ENCODE measurements at places on chromosomes 6 and 20.
A peak's percentile ranks its signal among the peaks of the same experiment; 100 is the strongest.

GRCh38 chr6:109879521-109879920, 98.6 kb upstream of the GPR6 start:
- DNase-seq = no peak

DNA sequence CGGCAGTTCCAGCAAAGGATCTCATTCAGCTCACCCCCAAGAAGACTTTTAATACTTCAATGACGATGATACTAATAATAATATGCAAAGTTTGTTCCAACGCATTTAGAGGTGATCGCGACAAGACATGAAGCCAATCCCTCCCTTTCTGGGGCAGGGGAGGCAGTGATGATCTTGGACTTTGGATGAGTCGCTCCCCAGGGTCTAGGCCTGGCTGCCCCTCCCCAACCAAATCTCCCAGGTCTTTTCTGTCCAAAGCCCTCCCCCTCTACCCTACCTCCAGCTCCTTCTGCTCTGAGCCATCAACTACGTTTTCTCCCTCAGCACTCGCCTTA, 33.9 kb downstream of the HLA-A start:
- DNase-seq = no peak

DNA sequence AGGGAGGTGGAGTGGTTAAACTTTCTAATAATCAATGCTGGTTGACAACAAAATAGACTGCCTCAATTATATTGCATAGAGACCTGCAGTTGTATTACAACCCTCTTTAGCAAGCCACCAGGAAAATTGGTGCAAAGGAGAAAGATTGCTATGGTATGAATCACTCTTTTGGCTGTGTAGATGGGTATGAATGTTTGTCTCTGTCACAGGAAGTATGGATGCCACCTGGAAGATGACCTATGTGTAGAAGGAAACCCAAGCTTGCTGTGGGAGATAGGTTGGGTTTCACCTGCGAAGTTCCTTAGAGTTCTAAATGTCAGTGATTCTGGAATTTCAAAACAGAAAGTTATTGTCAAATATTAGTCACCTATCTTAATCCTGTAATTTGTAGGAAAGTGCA, 134.6 kb downstream of the SOBP start:
- peak; percentile 53 for DNase-seq

- no peak for DNase-seq
These were observed 75.9 kb downstream of the ERMARD start for GRCh38 chr6:169827290-169827717.

- DNase-seq = peak; percentile 7
These were observed 36.1 kb downstream of the NUS1 start for GRCh38 chr6:117711369-117711768.

DNA sequence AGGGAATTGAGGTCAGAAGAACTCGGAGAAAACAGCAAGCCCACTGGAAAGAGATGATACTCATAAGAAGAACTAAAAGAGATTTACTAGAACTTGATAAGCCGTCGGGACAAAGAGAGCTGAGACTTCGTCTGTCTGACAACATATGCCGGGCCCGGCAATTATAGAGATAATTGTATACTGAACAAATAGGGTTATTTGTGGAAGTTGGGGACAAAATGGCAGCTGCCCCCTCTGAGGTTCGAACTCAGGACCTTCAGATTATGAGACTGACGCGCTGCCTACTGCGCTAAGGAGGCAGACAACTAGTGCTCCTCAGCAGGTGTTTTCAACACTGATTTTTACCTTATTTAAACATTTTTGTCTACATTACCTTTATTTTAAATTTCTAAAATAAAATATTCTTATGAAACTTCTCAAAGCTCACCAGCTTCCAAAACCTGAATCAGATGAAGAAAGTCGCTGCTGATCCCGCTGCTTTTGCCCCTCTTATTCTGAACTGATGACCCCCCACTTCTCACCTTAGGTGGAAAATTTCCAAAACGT, 29.3 kb upstream of the TRIM27 start:
- DNase-seq = peak; percentile 75

- no peak for DNase-seq
These were observed 68.0 kb upstream of the NXT1 start for GRCh38 chr20:23282546-23282945.

DNA sequence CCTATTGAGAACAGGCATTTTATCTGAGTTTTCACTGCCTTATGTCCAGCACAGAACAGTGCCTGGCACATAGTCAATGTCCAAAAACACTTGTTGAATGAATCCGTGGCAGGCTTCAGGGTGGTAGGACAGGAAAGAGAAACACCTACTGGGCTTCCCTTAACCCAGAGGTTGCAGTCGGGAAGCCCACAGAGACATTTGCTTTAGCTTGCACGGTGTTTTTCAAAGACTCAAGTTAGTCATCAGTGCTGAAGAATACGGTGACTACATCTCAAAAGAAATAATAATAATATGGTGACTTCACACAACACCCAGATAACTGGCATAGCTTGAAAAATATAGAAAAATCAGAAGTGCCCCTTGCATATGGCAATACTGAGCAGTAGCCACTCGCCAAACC, 160.4 kb downstream of the CD83 start:
- DNase-seq = no peak

DNA sequence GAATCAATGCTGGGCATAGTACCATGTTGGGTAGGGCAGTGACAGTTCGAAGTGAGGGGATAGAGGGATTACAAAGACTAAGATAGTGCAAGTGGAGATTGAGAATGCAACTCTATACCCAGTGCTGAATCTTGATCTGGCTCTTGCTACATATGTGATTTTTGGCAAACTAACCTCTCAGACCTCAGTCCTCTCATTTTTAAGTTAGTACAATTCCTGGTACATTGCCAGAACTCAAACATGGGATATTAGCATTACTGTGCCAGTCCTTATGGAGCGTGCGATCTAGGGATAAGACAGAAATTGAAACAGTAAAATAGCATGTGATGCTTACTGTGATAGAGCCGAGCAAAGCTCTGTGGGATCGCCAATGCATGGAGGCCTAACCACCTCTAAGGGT, 188.4 kb downstream of the MTFR2 start:
- no peak for DNase-seq

- DNase-seq = peak; percentile 46
These were observed 348.9 kb upstream of the KCNQ5 start for GRCh38 chr6:72272958-72273357.

DNA sequence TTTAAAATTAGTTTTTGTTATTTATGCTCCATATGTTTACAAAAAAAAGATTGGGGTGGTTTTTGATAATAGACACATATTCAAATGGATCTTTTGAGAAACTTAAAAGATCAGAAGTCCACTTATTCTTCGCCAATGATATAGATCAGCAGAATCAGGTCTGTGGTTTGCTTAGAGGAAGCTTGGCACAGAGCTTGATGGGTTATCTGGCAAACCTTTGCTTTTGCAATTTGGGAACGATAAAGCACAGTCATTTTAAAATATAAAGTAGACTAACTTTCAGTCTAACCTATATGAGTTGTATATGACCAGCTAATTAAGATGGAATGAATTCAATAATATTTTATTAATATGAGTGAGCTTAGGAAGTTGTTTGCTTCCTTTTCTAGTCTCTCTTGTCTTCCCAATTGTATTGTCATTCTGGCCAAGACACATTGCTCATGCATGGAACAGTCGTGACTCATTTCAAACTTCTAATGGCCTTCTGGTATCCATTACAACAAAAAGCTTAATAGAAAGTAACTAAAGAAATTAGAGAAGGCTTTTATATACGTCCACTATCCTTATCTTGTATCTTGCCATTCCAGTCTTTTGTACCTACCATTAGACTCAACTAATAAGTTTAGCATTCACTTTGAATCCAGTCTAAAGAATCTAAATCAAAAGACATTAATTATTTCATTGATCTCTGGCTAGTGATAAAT, 118.7 kb downstream of the TBX18 start:
- peak; percentile 82 for DNase-seq

DNA sequence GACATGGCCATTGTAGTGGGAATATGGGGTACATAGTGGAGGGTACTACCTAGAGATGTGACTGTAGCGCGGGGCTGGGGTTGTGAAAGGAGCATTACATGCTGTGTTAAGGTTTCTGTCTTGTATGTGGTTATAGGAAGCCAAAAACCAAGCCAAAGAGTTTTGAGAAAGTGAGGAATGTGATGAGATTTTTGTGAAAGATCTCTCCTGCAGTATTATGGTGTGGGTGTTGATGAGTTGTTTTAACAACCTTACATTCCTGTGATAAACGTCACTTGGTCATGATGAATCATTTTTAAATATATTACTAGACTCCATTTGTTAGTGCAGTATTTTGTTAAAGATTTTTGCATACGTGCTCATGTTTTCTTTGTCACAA, 48.9 kb downstream of the ZFAND3 start:
- peak; percentile 87 for DNase-seq

DNA sequence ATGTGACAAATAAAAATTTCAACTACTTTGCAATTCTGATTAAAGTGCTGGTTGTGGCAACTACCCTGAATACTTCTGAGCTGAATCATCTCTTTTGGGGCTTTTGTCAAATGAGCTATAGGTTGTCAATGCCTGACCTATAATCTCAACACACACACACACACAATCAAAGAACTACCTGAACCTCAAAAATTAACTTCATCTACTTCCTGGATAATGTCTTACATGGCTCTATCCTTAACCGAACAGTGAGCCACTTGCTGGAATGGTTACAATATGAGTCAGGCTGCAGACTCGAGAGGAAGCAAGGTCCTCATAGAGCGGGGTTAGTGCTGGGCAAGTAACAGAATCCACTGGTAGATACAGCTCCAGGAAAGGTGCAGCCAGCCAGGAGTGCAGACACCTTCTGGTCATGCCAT, 70.6 kb upstream of the DST start:
- DNase-seq = peak; percentile 98

GRCh38 chr20:57611586-57612311, 8.5 kb downstream of the ZBP1 start:
- no peak for DNase-seq

- DNase-seq = no peak
These were observed 43.3 kb upstream of the ARMC2 start for GRCh38 chr6:108804956-108805355.

GRCh38 chr20:31567380-31567720, 37.7 kb upstream of the ID1 start:
- DNase-seq = no peak

GRCh38 chr20:20237093-20237959, 130.6 kb upstream of the INSM1 start:
- DNase-seq = peak; percentile 77

- DNase-seq = no peak
These were observed 7.2 kb downstream of the CST7 start for GRCh38 chr20:24956001-24956841.

DNA sequence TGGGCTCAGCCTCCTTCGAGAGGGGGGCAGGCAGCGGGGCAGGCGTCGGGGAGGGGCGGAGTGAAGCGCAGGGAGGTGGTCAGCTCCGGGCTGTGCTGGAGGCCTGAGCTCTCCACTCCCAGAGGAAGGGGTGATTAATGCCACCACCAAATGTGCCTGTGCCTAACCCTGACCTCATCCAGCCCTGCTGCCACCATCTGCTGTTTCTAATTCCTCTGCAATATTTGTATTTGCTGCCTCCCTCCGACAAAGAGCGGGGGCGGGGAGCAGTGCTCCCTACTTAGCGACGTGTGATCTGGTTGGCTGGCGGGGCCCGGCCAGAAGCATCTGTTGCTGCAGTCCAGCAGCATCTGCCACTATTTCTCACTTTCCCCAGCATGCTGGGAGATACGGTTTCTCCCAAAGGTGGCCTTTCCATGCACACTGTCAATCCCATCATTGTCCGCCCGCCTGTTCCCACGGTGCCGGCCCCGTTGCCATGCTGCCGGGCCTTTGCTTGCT, 47.0 kb downstream of the DLL1 start:
- no peak for DNase-seq

DNA sequence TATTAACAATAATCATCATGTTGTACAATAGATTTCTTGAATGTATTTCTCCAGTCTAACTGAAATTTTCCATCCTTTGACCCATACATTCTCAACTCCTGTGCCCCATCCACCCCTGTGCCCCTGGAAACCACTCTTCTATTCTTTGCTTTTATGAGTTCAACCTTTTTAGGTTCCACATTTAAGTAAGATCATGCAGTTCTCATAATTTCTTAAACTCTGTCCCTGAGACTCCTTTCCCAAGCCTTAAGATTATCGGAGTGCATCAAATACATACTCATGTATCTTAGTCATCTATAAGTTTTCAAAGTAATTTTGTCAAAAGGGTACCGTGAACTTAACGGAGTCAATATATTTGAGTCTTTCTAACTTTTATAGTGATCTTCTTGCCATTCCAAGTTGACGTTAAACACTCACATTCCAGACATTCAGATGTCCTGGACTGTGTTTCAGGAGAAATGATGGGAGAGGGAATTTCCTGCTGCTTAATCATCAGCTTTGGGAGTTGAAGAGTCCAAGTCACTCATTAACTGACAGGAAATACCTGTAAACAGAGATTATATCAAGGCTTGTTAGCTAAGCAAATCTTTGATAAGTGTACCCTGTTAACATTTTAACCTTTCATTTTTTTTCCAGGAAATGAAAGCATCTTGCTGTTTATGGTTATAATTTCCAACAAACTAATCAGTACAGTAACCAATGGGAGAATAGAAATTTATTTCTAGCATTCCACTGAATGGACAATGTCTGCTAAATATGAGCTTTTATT, 73.3 kb downstream of the ADGRG6 start:
- peak; percentile 97 for DNase-seq

DNA sequence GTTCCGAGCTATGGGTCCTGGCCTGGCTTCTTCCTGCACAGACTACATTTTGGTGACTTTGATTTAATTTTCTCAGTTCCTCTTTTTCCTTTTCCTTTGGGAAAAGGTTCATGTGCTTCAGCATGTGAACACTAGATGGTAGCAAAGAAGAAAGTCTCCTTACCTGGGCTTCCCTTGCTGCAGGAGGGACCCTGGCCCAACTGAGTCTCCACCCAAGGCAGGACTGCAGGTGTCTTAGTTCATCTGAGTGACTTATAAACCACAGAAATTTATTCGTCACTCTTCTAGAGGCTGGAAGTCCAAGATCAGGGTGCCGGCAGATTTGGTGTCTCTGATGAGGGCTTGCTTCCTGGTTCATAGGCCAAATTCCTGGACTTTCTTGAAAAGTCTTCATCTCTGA, 163.2 kb downstream of the SYCP2 start:
- no peak for DNase-seq

DNA sequence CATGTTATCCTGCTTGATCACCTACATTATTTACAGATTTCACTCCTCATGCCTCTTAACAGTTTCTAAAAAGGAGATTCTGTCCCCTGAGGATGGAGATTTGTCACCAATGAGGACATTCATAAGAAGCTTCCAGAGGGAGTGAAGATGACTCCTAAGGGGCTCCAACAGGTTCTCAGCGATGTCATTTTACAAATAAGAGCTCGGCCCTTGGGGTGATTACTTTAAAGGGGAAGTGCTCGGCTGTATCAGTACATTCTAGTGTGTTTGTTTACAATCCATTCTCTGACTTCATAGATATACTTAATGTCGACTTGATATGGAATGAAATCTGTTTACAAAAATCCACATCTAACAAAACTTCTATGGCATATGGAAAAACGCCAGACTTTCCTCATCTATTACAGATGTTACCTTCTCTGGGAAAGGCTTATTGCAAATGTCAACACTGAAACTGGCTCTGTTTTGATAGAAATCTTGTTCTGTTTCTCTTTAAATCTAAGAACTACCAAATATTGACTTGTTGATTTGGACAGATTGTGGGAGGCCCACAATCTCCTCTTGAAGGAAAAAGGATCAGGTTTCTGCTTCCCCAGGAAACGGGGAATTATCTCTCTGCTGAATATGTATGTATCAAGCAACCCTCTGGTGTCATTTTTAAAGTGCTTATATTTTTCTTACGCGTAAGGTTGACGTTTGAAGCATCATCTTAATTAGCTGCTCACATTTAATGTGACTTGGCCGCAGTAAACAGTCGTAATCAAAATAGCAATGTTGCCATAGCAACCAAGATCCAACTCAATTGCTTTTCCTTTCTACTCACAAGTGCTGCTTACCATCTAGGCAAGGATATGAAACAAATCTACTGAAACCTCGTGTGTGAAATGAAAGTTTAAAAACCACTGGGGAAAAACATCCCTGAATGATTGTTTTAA, 95.7 kb downstream of the SHLD1 start:
- no peak for DNase-seq
